ENCODE measurements at places on chromosomes 16 and 17. TPM values are rescaled to one million over a fixed set of nuclear protein-coding genes. Genes with fewer than 3 reads are reported as not detected.

Gene HIGD1B
- total RNA-seq, result 1.3 TPM

Gene TAT
- not detected for total RNA-seq

Gene NPEPPS
- 106 TPM for total RNA-seq

Gene ZNF469
- total RNA-seq, result 2.5 TPM

Gene NOMO2
- total RNA-seq, result 123 TPM

Gene NPTX1
- not detected for total RNA-seq

Gene FLYWCH1
- total RNA-seq, result 32.0 TPM

Gene SYT17
- total RNA-seq, result 1.1 TPM

Gene GPR179
- total RNA-seq, result not detected

Gene PRSS22
- not detected for total RNA-seq

Gene SLC13A2
- 0.10 TPM for total RNA-seq

Gene PSME3
- total RNA-seq, result 144 TPM

Gene PPM1D
- 16.7 TPM for total RNA-seq

Gene NXPH3
- total RNA-seq, result 3.8 TPM

Gene PYY
- total RNA-seq, result not detected

Gene GGT6
- not detected for total RNA-seq

Gene SMIM36
- not detected for total RNA-seq

Gene RNF40
- 97.5 TPM for total RNA-seq

Gene SLFN13
- total RNA-seq, result 20.3 TPM

Gene ABCC12
- not detected for total RNA-seq

Gene KIF18B
- not detected for total RNA-seq

Gene PDILT
- not detected for total RNA-seq

Gene PRR29
- total RNA-seq, result 0.90 TPM

Gene CFAP119
- 2.2 TPM for total RNA-seq

Gene SLFN5
- 74.8 TPM for total RNA-seq

Gene IL17C
- total RNA-seq, result not detected

Gene KRT31
- total RNA-seq, result not detected

Gene OR1F1
- not detected for total RNA-seq

Gene RANBP10
- total RNA-seq, result 14.5 TPM

Gene CD300LB
- total RNA-seq, result 1.3 TPM

Gene EVPL
- 0.16 TPM for total RNA-seq

Gene ACSM2B
- total RNA-seq, result not detected

Gene ABCC3
- 52.8 TPM for total RNA-seq

Gene HOXB7
- 12.8 TPM for total RNA-seq

Gene SCIMP
- 7.6 TPM for total RNA-seq

Gene RAC3
- total RNA-seq, result 15.5 TPM

Gene ALOXE3
- not detected for total RNA-seq

Gene WFIKKN1
- total RNA-seq, result 0.55 TPM

Gene XPO6
- 127 TPM for total RNA-seq

Gene HBM
- not detected for total RNA-seq

Gene GAST
- total RNA-seq, result not detected

Gene PPY
- not detected for total RNA-seq

Gene PNMT
- 0.35 TPM for total RNA-seq

Gene NEUROD2
- not detected for total RNA-seq

Gene KRTAP9-8
- not detected for total RNA-seq

Gene CTRB1
- 4.8 TPM for total RNA-seq

Gene KCNJ18
- not detected for total RNA-seq

Gene NPIPA1
- 113 TPM for total RNA-seq

Gene MYOCD
- total RNA-seq, result 4.5 TPM

Gene CCL2
- 276 TPM for total RNA-seq

Gene CCL4
- 25.3 TPM for total RNA-seq

Gene ATP1B2
- total RNA-seq, result 1.4 TPM

Gene MOSMO
- 18.6 TPM for total RNA-seq

Gene E4F1
- total RNA-seq, result 15.1 TPM

Gene GJD3
- total RNA-seq, result 0.77 TPM

Gene RHBDF1
- total RNA-seq, result 30.0 TPM

Gene CYBA
- 183 TPM for total RNA-seq

Data from mesenteric fat pad (tissue), 1 donor.